ENCODE measurements at places on chromosomes 12 and 14. TPM values are rescaled to one million over a fixed set of nuclear protein-coding genes. Genes with fewer than 3 reads are reported as not detected.

KRT73 gene
- not detected for total RNA-seq

GLT8D2 gene
- not detected for total RNA-seq

FOXN4 gene
- total RNA-seq = not detected

DNA sequence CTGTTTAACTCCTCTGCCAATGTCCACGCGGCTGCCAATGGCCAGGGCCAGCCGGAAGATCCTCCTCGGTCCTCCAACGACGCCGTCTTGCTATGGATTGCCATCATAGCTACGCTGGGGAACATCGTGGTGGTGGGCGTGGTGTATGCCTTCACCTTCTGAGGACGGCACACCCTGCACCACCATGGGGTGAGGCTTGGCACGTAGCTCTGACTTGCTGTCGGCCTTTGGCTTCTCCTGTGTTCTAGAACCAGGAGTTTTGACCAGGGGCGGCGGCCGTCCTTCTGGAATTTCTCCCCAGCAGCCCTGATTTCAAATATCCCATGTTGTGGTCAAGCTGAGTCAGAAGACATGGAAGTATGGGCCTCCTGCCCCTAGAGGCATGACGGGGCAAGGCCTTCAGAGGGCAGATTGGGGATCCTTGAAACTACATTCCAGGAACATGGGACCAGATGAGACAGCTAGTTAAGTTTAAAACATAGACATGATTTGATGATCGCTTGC, 47.5 kb downstream of the C14orf132 start:
- DNase-seq = peak; percentile 63

DNA sequence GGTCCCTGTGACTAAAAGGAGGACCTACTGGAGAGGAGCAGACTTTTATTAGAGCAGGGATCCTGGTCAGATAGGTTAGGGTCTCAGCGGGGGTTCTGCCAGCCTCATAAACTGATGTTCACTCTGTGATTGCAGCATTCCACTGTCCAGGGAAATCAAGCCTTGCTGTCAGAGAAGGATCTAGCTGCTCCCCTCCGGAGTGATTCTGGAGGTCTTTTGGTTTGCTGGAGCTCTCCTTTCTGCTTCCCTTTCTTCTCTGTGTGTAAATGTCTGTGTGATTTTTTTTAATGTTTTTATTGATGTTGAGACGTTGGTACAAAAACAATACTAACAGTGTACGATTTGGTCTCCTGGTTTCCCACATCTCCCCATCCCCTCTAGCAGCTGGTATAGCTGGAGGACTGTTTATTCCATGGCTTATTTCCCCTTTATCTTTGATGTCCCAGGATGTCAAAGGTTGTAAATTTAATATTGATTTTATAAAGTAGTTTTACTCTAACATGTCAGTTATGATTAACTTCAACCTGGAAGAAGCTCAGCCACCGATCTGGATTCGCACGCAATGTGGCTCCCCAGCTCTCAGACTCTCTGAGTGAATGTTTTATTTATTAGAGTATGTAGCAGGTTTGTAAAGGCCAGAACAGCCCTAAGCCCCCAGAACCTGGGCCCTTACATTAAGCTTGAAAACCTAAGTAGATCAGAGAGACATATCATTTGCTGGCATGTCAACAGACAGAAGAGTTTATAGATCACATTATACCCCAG, 202.3 kb upstream of the G2E3 start:
- DNase-seq = no peak

GRCh38 chr12:91091916-91092715, 19.2 kb downstream of the LUM start:
- no peak for DNase-seq
